ENCODE measurements at places on chromosomes 2 and 18.

- no peak for DNase-seq
Measured at GRCh38 chr2:241968417-241968816, 98.9 kb downstream of the RTP5 start.

GRCh38 chr2:69831354-69831905, 2.0 kb downstream of the GMCL1 start:
- DNase-seq, result peak; percentile 38

DNA sequence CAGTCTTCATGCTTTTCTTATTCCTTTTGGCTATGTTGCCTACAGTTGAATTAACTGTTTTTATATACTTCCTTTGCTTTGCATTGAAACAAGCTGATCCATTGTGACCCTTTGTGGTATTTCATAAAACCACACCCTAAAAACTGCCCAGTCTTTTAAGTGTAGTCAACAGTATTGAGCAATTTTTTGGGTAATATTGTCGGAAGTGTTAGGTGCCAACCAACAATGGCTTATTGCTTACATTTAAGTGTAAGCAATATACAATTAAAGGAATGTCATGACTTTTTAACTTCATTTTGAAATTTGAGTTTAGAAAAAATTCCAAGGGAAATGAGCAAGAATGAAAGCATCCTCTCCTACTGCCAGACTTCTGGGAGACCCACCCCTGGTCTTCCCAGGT, 174.1 kb downstream of the NEDD4L start:
- DNase-seq, result no peak

DNA sequence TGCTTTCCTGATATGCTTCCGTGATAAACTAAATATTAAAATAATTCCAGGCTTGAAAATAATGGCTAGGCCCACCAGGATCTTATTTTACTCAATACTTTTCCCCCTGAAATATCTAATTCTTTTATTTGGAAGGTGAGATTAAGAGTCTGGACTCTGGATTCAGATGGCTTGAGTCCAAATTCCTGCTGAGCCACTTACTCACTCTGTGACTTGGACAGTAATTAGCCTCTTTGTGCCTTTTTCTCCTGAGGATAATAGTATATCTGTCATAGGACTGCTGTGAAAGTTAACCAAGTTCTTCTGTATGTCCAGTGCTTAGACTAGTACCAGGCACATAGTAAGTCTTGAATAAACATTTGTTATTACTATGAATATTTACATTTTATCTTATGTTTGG, 127.3 kb upstream of the ERBB4 start:
- no peak for DNase-seq

GRCh38 chr2:152413228-152414030, 78.5 kb downstream of the FMNL2 start:
- DNase-seq, result peak; percentile 49

- DNase-seq, result no peak
Measured at GRCh38 chr18:77119101-77119850, 13.3 kb downstream of the MBP start.

- peak; percentile 50 for DNase-seq
Measured at GRCh38 chr2:230713331-230714135, 891 bp downstream of the CAB39 start.

DNA sequence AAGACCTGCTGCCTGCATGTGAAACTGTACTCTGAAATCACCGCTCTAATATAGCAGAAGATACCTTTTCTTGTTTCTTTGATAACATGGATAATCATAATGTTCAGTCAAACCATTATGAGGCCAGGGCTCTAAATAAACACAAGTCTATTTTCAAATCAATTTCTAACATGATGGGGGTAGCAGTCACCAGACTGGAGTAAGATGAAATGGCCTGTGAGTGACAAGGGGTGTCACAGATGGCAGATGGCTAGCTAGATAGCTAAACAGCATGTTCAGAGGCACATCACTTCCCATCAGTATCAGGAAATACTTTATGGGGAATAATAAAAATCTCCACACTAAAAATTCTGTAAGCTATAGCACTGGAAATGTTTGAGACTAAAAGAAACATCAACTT, 14.0 kb downstream of the MBD2 start:
- DNase-seq, result no peak

GRCh38 chr2:234451852-234452625, 44.8 kb downstream of the ARL4C start:
- DNase-seq, result peak; percentile 60

- peak; percentile 27 for DNase-seq
Measured at GRCh38 chr2:36379710-36380448, 24.3 kb downstream of the CRIM1 start.

DNA sequence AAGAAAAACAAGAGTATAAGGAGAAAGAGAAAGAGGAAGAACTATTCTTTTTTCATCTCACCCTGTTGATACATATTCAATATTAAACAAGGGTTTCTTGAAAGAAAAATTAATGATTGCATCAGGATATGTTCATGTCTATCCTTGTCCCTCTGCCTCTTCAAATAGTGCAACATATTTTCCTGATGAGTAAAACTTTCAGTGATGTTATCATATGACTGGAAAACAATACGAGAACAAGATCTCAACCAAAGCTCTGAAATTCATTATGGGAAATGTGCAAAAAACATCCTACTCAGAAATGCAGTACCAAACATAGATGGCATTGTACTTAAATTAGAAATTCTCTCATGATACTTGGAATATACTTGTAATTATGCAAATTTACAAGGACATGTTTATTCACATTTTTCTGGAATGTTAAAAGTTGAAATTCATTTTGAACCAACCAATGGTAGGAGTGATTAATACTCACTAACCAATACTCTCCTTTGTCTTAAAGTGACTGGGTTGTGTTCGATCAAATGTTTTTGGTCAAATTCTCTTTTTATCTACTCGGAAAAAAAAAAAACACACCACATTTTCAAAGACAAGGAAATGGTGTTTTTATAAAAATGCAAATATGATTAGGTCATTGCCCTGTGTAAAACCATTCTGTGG, 148.9 kb upstream of the GULP1 start:
- peak; percentile 53 for DNase-seq

DNA sequence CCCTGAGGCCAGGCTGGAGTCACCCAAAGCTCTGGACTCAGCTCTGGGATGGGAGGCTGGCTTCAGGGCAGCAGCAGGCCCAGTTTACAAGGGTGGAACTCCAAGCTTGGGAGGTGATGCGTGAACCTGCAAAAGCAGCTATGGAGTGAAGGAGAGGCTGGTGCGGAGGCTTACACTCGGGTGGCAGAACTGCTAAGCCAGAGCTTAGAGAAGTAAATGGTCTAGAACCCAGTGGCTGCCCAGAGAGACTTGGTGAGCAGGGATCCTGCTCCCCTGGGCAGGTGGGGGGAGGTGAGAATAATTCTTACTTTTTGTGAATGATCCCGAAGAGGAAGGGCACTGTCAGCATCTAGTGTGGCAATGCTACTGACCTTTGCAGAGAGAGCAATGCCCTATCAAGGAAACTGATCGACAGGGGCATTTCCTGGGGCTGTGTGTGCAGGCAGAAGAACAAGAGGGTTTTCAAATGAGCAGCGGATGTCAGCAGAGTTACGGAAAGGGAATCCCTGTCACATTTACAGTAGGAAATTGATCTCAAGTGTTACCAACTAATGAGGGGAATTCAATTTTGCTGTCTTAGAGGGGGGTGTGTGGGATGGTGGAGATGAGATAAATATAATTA, 80.4 kb downstream of the TGFA start:
- no peak for DNase-seq

- peak; percentile 73 for DNase-seq
Measured at GRCh38 chr2:219252900-219253752, at the start of gene TUBA4B. TSS of gene TUBA4B (plus strand) at chr2:219253243. CDS start at chr2:219253408, 165 bp downstream.

GRCh38 chr2:196213252-196213980, 42.0 kb upstream of the STK17B start:
- DNase-seq, result no peak

DNA sequence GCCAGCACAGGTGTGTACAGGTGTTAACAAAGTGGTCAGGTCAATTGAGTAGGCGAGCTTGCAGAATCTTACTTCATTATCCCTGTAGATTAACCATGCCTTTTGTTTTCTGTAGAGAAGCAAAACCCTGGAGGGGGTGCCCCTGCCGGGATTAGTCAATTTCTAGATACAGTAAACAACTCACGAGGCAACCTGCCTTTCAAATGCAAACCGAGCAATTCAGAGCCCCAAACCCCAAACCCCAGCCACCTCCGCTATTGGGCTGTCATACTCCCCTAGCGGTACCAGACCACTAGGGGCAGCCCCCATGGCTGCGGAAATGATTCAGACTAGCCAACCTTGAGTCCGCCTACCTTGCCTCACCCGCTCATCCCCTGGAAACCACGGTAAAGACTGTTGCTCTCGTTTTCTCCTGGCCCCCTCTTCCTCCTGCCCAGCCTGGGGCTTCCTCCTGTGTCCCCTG, 61.4 kb upstream of the KIF5C start:
- DNase-seq, result no peak

DNA sequence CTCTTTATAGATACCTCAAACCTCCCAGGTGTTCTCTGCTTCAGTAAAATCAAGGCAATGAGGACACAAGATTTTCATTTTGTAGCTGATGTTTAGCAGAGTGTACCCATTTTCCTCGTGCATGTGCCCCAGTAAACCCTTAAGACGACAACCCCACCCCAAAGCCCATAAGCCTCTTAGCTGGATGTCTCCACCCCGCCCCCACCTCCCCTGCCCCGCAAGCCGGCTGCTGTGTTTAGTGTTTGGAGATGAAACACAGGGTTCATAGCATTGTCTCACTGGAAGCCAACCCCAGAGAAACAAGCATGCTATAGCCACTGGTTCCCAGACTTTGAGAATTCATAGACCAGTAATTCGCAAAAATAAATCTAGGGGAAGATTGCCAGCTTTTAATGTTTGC, 5.8 kb upstream of the SAG start:
- DNase-seq, result no peak

GRCh38 chr2:175872005-175872348, 130.1 kb downstream of the LNPK start:
- DNase-seq, result no peak

GRCh38 chr2:112850588-112850987, 14.0 kb upstream of the IL1B start:
- DNase-seq, result no peak

DNA sequence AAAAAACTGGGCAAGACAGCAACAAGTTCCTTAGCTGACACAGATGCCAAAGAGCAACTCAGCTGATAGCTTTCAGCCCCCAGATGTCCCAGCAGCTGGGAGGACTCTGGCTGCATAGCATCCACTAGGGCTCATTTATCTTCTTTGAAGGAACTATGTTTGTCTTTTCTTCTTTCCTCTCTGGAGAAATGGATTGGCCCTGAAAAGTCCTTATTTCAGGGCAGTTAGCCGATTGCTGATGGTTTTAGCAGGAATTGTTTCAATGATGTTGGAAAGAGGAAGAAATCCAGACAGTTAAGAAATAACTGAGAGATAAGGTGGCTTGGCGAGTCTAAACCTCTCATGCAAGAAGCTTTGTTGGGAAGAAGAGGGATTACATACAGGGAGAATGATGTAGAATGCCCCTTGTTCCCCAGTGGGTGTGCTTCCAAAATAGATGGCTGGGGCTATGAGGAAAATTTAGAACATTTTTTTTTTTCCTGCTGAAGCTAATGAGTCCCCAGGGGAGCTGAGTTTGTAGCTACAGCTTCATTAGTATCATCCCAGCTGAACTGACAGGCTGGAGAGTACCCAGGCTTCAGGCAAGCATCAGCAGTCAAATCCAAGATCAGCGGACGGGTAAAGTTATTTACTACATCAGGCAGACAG, 33.6 kb upstream of the SERPINE2 start:
- no peak for DNase-seq

GRCh38 chr2:158134655-158135054, 33.0 kb downstream of the UPP2 start:
- no peak for DNase-seq

DNA sequence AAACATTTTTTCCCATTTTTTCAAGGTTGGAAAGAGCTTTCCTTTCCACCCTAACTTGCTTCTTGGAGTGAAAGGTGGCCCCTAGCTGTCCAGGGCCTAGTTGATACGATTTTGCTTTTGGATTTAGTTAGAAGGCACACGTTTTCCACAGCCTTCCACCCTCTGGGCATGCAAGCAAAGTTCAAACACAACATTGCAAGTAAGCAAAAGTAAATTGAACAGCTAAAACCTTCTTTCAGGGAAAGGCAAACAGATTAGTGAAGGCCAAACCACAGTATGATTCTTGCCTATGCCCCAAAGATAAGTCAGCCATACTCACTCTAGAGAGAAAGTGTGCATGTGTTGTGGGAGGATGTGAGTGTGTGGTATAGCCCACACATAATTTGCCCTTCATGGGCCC, 273.7 kb upstream of the KLHL29 start:
- DNase-seq, result no peak

GRCh38 chr18:79720359-79720733, 40.7 kb downstream of the CTDP1 start:
- DNase-seq, result peak; percentile 4

GRCh38 chr18:23177433-23178072, 42.3 kb downstream of the CABLES1 start:
- DNase-seq, result no peak
